ENCODE measurements at places on chromosomes 7 and 10.

- no peak for DNase-seq
Measured at GRCh38 chr10:105843786-105844185, 1202.7 kb downstream of the SORCS3 start.

GRCh38 chr10:85924382-85925102 is 442.1 kb downstream of the GRID1 start:
- DNase-seq, result no peak

DNA sequence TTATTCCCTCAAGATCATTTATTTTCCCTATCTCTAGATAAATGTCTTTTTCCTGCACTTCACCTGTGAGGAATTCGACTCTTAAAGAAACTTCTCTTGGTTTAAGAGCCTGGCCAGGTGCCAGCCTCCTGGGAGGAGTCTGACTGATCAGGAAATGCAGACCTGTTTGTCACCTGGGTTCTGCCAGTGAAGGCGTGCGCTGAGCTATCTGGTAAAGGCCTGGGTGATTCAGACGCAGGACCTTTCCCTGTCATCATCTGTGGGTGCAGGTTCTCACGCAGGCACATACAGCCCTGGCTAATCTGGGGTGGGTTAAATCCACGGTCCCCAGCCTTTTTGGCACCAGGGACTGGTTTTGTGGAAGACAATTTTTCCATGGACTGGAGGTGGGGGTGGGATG is 65.3 kb upstream of the AQP1 start:
- no peak for DNase-seq

- DNase-seq, result peak; percentile 53
Measured at GRCh38 chr7:128939861-128940410, 2.2 kb downstream of the IRF5 start.

DNA sequence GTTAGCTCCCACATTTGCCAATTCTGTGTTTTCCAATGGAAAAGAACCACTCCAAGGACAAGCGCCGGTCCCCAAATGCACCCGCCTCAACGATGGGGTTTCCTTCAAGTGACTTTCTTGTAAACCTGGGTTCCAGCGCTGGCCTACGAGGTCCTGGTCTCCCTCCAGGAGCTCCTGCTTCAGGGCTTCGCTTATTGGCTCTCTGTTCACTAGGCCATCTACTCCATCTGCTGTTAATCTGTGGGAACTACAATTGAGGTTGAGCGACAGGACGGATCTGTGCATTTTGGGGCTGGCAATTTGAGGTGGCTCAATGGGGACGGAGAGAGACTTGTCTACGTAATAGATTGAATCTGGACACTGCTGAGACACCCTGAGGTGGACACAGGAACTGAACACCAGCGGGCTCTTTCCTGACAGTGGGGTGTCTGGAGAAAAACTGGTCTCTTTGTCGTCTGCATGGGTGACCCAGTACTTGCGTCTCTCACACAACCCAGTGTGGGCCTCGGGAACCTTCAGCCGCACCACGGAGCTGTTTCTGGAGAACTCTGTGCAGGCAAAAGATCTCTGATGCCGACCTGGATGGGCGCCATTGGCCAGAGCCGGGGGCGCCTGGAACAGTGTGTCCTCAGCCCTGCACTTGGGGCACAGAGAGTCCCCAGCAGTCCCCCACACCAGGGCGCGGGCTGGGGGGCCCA is 115.9 kb upstream of the ADAM12 start:
- DNase-seq, result peak; percentile 22

- no peak for DNase-seq
Measured at GRCh38 chr7:135251496-135252391, 18.1 kb downstream of the STRA8 start.

DNA sequence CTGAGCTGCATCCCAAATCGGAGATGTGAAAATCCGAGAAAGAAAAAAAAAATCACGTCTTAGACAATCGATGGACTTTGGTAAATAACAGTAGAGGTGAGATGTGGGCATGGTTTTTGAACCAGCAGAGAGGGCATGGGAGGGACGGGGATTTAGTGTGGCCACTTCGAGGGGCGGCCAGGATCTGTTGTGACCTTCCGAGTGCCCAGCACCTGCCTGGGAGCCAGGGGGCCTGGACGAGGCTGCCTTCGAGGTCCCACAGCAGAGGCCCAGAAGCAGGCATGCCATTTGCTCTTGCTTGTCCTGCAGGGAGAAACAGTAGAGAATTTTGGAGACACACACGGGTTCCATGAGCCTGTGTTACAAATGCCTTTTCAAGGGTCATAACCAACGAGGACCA is 469.7 kb upstream of the FOXK1 start:
- no peak for DNase-seq

DNA sequence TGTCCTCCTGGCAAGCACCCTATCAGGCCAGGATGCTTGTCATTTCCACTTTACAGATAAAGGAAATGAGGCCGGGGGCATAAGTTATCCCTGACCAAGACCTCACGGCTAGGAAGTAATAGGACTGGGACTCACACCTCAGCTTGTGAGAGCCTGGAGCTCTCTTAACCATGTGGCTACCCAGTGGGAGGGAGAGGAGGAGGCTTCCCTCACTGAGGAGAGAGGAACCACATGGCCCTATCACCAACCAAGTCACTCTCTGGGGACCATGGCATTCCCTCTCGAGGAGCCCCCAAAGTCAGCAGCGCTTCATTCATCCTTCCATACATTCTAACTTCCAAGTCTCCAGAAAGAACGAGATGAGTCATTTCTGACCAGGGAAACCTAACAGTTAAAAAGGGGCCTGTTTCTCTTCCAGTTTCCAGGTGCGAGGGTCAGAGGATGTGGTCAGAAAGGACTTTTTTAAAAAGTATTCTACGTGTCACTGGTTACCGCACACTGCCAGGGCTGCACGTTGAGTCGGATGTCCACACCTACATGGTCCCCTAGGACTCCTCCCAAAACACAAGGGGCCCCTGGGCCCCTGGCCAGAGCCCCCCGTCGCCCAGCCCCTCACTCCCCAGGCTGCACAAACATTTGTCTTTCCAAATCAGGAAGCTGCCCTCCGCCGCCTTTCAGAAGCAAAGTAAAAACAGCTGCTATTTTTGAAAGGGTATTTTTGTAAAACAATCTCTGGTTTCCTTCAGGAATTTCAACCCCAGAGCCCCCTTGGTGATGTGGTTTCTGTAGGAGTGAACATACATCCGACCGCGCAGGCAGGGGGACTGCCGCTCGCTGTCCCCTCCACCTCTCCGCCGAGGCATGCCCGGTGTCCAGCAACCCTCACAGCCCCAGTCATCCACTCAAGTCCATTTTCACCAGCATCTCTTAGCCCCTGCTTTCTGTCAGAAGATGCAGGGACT is 128.2 kb upstream of the CHST15 start:
- DNase-seq, result peak; percentile 52

DNA sequence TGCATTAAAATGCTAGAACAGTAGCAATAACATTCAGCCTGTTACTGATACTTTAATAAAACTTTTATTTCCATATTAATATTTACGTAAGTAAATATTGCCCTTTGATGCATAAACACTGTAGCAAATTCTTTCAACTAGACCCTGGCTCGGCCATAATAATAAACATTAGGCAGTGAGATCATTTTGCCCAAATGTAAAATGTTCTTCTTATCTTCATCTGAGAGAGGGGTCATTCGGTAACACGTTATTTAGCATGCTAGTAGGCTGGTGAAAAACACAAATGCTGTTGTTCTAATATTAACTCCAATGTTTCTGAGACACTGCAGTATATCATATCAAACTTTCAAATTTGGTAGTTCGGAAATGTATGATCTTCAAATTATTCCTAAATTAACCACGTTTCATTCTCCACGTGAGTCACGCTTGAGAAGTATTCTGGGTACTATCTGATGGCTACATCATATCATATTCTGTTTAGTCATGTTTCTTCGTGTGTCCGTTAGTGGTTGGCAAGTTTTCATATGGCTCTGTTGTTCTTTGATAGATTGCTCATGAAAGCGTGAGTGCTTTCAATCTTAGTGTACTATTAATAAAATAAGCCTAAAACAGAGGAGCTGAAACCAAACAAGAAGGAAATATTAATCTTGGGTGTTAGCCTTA is 145.8 kb downstream of the NSUN6 start:
- no peak for DNase-seq

- DNase-seq, result no peak
Measured at GRCh38 chr10:126806498-126806897, 98.7 kb upstream of the DOCK1 start.

DNA sequence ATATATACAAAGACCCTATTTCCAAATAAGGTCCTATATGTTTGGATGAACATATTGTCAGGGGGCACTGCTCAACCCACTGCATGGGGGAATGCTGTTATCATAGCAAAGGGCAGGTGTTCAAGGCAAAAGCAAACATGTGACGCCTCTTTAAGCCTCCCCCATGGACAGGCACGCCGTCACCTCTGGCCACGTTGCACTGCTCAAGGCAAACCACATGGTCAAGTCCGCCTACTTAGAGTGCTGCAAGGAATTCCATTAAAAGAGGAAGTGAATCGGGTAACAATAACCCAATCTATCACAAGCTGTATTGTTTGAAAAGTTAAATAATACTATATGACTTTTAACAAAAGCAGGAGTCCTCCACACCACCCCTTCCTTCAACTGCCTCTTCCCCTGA is 8.8 kb upstream of the CALD1 start:
- no peak for DNase-seq

DNA sequence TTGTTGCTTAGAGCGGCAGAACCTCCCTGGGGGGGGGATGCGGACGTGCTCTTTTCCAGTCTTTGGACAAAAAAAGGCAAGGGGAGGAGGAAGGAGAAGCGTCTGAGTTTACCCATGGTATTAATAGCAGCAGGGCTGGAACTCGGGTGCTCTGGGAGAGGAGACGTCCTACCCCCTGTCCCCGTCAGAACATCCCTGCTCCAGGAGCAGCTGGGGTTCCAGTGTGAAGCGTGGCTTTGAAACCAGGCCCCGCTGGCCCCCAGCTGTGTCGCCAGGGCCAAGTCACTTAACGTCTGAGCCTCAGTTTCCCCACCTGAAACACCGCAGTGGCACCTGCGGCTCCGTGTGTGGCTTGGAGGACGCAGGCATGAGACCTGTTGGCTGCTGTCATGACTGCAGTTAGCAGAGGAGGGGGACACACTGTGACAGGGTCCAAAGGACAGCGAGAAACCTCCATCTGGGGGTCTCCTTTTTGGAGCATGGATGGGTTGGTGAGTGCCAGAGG is 1.4 kb downstream of the AMZ1 start:
- no peak for DNase-seq

DNA sequence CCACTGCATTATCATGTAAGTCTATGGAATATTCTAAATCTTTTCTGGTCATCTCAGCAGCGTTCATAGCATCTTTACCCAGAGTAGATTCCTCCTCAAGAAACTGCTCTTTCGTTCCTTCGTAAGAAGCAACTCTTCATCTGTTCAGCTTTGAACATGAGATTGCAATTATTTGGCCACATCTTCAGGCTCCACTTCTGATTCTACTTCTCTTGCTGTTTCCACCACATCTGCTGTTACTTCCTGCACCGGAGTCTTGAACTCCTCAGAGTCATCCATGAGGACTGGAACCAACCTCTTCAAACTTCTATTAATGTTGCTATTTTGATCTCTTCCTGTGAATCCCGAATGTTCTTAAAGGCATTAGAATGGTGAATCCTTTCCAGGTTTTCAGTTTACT is 12.7 kb downstream of the CHST12 start:
- DNase-seq, result no peak

GRCh38 chr10:132299371-132300336 is 8.1 kb downstream of the STK32C start:
- DNase-seq, result no peak

All from GM19239 (cell line).